ENCODE measurements at places on chromosomes 5 and 9.

GRCh38 chr5:111722140-111722539 lies 34.9 kb downstream of the NREP start:
- no peak for DNase-seq

DNA sequence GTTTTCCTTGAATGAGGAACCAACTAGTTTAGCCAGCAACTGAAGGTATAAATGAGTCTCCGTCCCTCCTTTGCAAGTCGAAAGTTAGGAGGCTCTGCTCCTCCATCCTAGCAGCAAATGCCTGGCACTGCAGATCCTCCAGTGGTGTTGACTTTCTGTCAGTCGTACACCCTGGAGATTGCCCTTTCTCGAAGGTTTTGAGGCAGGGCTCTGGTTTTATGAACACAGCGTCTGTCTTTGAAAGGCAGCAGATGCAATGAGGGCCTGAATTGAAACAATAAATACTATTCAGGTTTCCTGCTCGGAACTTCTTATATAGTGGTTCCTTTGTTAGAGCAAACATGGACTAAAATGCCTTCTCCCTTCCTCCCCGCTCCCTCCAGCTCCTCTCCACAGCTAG lies 284.0 kb downstream of the TMEM38B start:
- no peak for DNase-seq

DNA sequence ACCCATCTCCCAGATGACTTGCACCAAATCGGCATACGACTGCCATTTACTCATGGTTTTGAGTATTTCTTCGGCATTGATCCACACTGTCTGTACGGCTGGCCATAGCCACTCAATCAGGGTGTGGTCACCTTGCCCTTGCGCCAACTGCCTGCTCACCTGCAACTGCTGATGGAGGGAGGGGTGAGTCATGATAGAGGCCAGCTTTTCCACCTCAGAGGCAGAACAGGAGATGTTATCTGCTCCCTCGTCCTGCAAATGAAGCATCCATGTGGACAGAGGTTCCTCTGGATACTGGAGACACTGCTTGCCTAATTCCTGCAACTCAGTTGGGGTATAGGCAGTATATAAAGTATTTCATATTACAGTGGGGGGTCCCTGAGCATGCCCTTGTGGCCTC lies 85.6 kb upstream of the ATP10B start:
- DNase-seq, result no peak

- no peak for DNase-seq
These were observed 60.0 kb downstream of the TMEM215 start for GRCh38 chr9:32843295-32843694.

GRCh38 chr9:74275872-74276508 lies 221.1 kb upstream of the RORB start:
- no peak for DNase-seq
